ENCODE measurements at places on chromosomes 16 and 17.

DNA sequence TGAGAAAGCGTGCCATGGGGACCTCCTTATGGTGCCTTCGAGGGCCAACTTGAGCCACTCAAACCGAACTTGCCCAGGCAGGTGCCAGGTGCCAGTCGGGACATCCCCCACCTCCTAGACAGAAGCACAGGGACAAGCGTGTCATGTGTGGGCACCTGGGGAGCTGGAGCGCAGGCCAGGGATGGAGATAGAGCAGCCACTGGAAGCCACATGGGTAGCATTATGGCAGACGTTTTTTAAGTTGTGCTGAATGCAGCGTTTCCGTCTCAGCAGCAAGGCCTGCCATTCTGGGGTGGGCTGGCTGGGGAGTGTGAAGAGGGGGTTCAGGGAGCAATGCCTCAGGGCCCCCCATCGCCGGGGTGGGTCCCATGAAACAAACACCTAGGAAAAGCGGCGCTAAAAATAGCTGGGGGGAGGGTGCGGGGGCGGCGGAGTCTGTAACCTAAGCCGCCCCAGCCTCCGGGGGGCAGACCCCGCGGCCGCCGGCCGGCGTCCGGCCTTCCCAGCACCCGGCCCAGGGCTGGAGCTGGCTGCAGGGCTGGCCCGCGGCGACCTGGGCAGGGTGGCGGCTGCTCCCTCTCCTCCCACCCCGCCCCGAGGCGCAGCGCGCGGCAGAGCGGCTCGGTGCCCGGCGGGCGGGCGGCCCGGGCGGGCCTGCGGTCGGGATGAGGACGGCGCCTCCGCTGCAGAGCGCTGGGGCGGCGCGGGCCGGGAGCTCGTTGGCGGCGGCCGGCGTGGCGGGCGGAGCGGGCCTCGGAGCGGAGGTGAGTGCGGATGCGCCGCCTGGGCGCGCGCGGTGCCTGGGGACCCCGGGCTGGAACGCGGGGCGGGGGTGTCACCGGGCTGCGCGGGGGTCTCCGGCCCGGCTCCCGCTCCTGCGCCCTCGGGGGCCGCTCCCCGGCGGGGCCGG lies at the start of gene ZNF469:
Gene ZNF469 (plus strand): TSS at position 469 of the 910 bp plus-strand sequence. CDS start 44,512 bp downstream, outside the sequence.
- no peak for DNase-seq

GRCh38 chr17:61318684-61319098 lies 81.0 kb upstream of the TBX2 start:
- no peak for DNase-seq

DNA sequence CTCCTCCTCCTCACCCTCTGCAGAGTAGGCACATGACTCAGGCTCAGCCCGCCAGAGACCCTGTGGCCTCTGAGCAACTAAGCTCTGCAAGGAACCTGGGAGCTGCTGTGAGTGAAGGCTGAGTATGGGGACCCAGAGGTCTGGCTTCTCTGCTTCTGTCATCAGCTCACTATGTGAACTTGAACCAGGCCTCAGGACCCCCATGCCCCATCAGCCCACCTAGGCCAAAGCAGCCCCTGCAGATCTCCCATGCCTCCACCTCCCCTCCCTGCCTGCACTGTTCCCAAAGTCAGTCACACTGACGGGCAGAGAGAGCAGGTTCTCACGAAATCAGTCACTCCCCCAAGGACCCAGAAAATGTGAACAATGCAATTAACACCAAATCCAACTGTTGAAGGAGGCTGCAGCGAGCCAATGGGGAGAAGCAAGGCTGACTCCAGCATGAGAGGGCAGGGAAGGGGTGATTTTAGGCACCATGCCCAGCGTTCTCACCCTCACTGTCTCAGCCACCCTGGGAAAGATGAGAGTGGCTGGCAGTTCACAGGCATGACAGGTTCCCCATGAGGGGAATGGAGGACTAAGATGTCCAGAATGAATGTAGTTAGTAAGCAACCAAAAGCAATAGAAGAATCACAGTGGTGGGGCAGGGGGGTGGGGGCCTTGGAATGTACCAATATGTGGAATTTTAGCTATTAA lies 60.6 kb downstream of the BEAN1 start:
- no peak for DNase-seq

DNA sequence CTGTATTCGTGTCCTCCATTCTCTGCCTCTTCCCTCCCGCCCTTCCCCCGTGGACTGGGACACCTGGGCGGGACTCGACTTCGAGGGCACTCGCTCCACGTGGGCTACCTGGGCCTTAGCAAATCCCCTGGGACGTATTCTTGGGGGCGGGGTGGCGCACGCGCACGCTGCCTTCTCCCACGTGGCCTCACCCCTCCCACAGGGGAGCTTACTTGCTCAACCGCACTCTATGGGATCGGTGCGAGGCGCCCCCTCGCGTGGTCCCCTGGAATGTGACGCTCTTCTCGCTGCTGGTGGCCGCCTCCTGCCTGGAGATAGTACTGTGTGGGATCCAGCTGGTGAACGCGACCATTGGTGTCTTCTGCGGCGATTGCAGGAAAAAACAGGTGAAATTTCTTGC lies 3.5 kb downstream of the VMO1 start:
- no peak for DNase-seq

- no peak for DNase-seq
Measured at GRCh38 chr17:74971842-74972106, 785 bp downstream of the HID1 start.

All from HS-27A (cell line).